SHP77 (cell line): ENCODE measurements at places on chromosomes 2 and 18.

- no peak for DNase-seq
Measured at GRCh38 chr2:162607915-162608314, 230.7 kb downstream of the KCNH7 start.

- DNase-seq, result no peak
Measured at GRCh38 chr2:188415754-188416083, 124.0 kb downstream of the GULP1 start.

- DNase-seq, result no peak
Measured at GRCh38 chr18:34752056-34752455, 42.0 kb downstream of the DTNA start.

DNA sequence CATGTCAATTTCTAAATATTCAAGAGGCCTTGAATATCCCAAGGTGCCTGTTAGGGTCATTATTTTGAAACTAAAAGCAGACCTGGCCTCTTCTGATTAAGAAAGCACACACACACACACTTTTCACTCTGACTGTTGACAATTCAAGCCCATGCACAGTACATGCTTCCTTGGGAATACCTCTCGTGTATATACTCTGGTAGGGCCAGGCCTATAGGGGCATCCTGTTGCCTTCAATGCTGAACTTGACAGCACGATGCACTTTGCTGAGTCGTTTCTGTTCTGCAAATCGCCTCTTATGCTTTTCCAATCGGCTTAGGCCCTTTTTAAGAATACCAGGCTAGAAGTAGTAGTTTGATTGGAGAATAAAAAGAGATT lies 40.6 kb downstream of the IWS1 start:
- no peak for DNase-seq

GRCh38 chr2:234797566-234798250 lies 154.1 kb upstream of the SH3BP4 start:
- no peak for DNase-seq

GRCh38 chr18:31590570-31590969 lies 1.1 kb upstream of the TTR start:
- no peak for DNase-seq

GRCh38 chr2:120406566-120406965 lies 60.6 kb downstream of the INHBB start:
- DNase-seq, result no peak

- DNase-seq, result no peak
Measured at GRCh38 chr2:35963357-35963756, 392.2 kb upstream of the CRIM1 start.

DNA sequence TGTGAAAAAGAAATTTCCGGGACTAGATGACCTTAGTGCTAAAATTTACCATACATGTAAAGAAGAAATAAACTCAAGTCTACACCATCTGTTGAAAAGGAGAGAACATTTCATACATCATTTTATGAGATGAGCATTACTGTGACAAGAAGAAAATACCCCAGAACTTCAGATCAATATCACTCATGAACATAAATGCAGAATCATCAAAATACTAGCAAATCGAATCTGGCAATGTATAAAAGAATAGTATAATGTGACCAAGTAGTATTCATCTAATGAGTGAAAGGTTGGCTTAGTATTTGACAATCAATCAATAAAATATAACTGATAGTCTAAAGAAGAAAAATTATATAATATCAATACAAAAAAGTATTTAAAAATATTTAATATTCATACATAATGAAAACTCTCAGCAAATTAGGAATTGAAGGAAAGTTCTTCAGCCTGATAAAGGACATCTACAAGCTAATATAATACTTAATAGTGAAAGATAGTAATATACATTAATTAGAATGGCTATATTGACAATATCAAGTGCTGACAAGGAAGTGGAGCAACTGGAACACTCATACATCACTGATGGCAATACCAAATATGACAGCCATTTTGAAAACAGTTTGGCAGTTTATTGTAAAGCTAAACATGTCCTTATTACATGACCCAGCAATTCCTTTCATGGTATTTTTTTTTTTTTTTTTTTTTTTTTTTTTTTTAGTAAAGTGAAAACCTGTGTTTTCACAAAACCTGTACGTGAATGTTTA lies 231.4 kb upstream of the ZEB2 start:
- no peak for DNase-seq

DNA sequence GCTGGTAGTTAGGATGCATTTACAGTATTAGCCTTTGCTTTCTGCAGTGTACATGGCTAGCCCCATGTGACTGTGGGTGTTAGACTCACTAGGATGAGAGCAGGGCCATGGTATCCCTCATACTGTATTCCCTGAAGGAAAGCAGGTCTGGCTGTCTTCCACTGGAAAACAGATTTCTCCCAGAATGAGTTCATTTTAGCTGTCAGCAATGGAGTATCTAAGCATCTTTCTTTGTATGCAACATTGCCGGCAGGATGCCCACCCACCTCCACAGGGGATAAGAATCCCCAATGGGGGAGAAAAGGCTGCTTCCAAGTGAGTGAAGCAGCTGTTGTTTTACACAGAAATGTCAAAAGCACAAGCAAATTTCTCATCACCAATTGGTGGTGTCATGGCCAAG lies 142.7 kb upstream of the KLHL14 start:
- no peak for DNase-seq

DNA sequence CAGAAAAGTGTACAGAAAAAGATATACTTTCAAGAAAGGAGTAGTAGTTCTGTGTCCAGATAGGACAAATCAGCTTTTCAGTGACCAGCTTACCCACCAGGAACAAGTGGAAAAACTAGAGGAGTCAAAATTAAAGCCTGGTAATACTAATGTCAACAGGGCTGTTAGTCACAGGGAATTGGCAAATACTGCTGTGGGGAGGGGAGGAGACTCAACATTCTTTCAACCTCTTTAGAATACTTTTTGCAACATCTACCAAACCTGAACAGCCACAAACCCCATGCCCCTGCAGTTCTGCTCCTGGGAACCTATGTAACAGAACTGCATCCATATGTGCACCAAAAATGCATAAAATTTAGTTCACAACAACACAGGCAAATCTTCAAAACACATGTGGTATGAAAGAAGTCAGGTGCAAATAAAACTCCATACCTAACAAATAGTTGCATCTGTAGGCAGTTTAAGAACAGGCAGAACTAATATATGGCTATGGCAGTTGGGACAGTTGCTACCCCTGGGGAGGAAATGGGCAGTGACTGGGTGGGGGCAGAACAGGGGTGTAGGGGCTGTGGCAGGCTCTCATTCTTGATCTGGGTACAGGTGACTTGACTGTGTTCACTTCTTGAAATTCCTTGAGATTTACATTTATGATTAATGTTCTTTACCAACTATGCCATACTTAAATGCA lies 9.7 kb downstream of the CMPK2 start:
- no peak for DNase-seq

- no peak for DNase-seq
Measured at GRCh38 chr2:166163775-166164174, 36.0 kb upstream of the SCN1A start.

DNA sequence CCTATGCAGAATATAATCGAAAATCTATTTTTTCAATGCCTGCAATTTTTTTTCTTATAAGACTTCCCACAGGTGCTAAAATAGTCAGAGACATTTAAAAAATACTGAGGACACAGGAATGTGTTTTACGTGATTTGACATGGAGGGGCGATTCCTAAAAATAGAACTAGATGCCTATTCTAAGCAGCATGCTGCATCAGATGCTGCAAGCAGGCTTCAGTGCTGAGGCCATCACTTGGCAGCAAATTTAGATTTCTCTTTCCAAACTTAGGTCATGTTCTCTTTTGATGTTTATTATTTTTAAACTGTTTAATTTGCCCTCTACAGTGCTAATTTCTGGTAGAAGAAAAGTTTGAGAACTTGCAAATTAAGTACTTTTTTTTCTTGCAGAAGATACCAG lies 43.7 kb upstream of the NCK2 start:
- DNase-seq, result no peak

DNA sequence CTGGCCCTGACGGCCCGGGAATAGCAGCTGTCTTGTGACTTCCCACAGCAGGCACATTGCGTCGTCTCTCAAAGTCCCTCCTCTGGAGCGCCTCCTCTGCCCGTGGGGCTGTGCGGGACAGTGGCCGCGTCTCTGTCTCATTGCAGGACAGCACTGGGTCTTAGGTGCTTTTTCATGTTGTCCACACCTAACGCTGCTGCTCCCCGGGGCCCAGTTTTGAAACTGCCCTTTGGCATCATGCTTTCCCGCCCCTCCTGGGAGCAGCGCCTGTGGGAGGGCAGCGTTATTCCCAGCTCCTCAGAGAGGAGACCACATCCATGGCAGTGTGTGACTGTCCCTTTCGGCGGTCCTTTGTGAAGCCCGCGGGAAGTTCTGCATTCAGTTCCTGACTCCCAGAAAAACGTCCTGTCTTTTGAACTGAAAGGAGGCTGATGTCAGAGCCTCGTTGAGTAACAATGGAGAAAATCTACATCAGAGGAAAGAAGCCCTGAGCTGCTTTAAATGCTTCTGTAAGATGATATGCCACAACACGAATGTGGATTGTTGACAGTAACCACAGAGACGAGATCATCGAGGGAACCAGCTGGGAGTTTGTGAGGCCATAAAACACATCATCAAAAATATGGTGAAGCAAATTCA lies 226.0 kb downstream of the FAM210A start:
- DNase-seq, result peak; percentile 81

DNA sequence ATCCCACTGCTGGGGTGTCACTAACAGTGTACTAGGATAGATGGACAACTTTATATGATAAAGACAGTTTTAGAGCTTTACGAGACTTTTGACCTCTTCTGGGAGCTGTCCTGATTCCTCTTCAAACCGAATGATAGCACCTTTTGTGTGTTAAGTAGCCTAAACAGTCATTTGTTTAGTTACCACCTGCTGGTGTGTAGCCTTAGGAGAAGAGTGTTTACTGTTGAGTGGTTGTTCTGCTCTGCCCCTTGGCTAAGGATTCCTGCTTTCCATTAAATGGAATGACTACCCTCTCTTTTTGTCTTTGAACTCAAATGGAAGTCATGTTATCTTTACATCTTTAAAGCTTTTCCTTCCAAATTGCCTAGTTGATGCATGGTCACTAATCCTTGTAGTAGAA lies 28.0 kb upstream of the MGAT5 start:
- no peak for DNase-seq

DNA sequence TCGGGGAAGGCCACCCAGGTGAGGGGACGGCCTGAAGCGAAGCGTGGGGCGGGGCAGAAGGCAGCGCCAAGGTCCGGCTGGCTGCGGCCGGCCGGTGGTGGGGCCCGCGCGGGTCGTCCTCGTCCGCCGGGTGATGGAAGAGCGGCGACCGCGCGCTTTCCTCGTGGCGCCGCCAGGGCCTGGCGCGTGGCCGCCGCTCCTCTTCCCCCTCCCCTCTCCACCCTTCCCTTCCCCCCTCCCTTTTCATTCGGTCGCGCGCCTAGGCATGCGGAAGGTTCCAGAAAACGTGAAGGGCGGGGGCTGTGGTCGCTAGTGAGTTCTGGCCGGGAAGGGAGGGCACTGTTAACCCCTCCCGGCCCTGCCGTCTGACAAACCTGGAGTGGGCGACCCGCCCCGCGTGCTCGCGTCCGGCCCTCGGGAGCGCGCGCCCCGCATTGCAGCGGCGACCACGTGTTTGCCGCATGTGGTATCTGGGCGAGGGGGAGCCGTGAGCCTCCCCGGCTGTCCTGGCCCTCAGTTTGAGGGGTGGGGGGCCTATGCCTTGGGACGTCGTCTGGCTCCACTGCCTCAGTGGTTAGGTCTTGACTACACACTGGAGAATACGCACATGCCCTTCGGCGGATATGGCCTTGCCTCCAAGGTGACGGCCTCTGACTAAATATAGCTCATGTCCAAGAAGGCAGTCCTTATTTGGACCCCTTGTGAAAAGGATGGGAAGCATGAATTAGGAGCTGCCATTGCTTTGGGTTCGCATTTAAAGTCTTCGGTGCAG lies 579 bp downstream of the MAT2A start:
- DNase-seq, result no peak

DNA sequence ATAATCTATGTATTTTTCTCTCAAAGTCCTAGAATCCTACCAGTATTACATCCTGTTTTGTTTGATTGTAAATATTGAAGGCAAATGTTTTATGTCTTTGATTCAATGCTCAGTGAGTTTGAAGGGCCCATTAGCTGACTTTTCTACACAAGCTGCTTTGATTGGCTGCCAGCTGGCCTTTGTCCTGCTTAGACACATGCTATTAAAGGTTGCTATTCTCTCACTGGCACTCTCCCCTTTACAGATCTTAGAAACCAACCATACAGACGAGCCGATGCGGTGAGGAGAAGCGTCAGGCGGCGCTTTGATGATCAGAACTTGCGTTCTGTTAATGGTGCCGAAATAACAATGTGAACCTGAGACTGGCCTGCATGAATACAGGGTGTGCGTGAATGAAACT lies 69.7 kb downstream of the PRPF40A start:
- DNase-seq, result no peak

- no peak for DNase-seq
Measured at GRCh38 chr2:220648628-220649027, 923.5 kb downstream of the EPHA4 start.

DNA sequence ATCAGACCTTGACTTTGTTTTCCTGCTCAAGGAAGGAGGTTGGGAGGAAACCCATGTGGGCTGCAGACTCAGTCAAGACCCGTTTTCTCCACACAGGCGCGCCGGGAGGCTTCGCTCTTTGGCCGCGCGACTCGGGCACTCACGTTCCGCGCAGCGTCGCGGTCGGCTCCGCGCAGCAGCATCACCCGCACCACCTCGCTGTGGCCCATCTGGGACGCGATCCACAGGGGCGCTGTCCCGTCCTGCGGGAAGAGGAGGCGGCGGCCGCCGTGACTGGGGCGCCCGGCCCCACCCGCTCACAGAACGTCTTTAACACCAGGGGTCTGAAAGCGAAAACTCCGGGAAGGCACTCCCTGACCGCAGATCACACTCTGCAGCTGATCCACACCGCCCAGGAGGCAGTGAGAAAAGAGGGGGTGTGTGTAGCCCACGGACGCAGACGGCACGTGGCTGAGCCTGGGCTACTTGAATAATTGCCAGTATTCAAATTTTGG lies 33.1 kb upstream of the NPC1 start:
- no peak for DNase-seq

GRCh38 chr2:67322353-67323001 lies 74.7 kb upstream of the ETAA1 start:
- peak; percentile 81 for DNase-seq

DNA sequence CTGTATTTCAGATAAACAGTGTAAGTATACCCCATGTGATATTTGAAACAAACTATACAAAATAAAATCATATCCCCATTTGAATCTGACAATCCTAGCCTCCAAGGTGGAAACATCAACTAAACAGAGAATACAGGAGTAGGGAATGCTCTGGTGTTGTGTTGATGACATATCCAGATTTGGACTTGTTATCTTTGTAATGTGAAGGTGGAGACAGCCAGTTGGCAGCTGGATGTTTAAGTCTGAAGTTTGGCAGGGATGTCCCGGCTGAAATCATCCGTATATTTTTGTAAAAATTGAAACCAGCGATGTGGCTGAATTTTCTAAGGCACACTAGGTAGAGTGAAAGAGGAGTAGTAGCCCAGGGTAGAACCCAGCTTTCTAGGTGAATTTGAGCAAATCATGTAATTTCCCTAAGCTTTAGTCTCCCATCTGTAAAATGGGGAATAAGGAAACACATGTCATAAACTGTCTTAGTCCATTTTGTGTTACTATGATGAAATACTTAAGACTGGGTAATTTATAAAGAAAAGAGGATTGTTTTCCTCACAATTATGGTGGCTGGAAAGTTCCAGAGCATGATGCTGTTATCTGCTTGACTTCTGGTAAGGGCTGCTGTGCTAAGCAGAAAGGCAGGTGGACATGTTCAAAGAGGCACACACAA lies 246.6 kb upstream of the APCDD1 start:
- DNase-seq, result no peak
